GM04504 (cell line): ENCODE measurements at places on chromosomes 5 and 9.

DNA sequence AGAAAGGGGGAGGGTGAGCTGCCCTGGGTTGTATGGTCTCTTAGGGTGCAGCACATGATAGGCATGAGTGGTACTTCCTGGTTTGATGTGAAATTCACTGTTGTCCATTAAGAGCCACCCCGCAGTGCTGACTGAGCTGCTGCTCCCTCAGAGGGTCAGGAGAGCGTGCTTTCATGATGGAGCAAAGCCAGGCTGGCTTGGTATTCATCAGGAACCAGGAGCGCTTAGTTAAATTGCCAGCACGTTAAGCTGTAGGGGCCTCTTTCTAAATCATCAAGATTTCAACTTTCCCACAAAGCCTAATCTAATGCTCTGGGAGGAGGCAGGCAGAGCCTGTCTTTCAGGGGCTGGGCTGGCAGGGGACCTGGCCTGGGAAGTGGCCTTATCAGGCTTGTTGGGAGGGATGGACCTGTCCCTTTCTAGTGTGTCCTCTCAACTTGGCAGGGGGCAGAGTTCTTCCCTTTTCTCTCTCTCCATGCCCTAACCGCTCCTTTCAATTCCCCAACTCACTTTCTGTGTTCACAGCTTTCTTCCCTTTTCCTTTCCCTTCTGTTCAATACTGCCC lies 7.9 kb downstream of the CYSTM1 start:
- DNase-seq = peak; percentile 57

DNA sequence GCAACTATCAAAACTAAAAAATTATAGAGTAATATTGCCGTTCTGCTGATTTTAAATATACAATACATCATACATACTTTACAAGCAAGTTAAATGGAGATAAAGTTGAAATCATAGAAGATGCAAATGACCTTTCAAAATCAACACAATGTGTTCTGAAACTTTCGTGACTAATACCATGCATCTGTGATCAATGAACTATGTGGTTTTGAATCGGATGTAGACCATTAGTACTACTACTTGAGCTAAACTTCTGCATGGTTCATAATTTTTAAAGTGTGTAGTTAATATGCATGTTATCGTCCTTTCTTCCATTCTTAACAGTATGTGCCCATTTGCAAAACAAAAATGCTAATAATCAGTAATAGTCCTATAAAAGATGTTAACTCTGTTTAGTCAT lies 11.3 kb upstream of the PHF2 start:
- no peak for DNase-seq

DNA sequence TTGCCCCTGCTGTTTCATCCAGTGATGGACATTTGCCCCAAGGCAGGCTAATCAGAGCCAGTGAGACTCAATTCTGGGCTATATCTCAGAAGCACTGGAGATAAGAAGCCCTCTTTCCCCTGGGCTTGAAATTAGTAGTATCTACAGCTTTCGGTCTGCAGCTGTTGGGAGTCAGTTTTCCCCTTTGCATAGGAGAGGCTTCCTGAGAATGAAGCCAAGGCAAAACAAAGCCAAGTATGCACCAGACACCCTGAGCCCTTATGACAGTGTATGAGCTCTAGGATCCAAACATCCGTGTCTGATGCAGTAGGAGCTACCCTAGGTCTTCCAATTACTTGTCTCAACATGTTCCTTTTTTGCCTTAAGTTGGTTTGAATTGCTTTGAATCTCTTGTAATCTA lies 79.2 kb upstream of the PANK3 start:
- DNase-seq = no peak

DNA sequence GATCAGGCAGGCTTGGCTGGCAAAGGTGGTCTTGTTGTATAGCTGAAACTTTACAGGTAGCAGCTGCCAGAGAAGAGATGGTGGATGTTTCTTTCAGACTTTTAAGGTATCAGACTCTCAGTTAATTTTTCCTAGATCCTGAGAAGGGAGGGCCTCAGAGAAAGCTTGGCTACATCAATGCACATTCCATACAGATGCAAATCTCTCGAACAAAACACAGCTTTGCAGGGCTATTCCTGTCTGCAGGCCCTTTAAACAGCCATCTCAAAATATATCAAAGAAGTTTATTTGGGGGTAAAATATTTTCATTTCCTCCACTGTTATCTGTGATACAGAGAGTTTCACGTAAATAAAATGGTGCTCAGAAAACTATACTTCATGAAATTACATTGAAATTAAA lies 1584.4 kb downstream of the EFNA5 start:
- DNase-seq = no peak

GRCh38 chr9:92467041-92467440 lies 15.3 kb downstream of the ASPN start:
- DNase-seq = no peak

- DNase-seq = no peak
These were observed 239.3 kb upstream of the GRIN3A start for GRCh38 chr9:101977614-101978210.

- no peak for DNase-seq
These were observed 150.1 kb downstream of the BNC2 start for GRCh38 chr9:16720386-16720785.

- DNase-seq = no peak
These were observed 45.5 kb downstream of the ELL2 start for GRCh38 chr5:95915999-95916686.

DNA sequence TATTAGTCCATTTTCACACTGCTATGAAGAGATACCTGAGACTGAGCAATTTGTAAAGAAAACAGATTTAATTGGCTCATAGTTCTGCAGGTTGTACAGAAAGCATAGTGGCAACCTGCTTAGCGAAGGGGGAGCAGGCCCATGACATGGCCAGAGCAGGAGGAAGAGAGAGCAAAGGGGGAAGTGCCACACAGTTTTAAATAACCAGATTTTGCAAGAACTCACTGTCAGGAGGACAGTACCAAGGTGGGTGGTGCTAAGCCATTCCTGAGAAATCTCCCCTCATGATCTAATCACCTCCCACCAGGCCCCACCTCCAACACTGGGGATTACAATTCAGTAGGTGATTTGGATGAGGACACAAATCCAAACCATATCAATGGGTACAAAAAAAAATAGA lies 16.8 kb upstream of the PCSK5 start:
- no peak for DNase-seq

- no peak for DNase-seq
These were observed 6.2 kb downstream of the PPP1R26 start for GRCh38 chr9:135485832-135486231.

DNA sequence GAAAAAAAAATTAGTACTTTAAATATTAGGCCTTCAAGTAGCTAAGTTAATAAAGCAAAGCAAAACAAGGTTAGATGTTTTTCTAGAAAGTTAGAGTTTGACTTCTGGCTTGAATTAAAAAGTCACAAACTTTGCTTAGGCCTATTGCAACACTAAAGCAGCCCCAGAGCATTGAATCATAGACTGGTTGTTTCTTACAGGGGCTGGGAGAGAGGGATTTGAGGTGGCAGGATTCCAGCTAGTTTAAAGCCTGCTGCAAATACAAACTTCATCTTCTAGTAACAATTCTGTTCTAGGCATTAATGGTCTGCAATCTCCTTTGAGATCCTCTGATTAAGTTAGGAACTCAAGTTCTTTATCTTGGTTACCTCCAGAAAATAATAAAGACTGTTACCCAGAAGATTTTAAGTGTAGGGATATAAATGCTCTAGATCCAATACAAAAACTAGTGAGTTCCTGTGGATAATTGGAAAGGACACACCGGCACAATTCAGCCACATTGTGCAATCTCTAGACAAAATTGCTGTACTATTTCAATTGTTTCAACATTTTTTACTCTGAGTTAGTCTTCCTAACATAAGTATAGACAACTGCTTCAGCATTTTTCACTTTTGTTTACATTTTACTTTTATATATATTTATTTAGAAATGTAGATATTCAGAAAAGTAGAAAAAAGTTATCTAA lies 12.6 kb downstream of the OR13C5 start:
- peak; percentile 26 for DNase-seq

DNA sequence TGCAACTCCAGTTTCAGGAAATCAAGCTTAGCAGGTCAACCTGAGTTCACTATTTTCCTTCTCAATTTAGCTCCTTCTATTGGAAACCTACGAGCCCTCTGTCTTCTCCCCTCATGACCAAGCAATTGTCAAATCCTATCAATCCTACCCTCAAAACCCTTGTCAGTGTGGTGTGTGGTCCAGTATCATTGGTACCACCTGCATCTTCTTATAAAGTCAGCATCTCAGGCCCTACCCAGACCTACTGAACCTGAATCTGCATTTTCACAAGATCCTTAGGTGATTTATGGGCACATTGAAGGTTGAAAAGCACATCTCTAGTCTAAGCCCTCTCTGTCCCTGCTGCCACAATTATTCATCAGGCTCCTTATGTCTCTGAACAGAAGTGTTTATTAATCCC lies 77.6 kb upstream of the NR4A3 start:
- no peak for DNase-seq

- no peak for DNase-seq
These were observed 982.2 kb downstream of the TLE1 start for GRCh38 chr9:80707120-80707519.

- no peak for DNase-seq
These were observed 5.2 kb downstream of the SURF4 start for GRCh38 chr9:133370685-133371084.

DNA sequence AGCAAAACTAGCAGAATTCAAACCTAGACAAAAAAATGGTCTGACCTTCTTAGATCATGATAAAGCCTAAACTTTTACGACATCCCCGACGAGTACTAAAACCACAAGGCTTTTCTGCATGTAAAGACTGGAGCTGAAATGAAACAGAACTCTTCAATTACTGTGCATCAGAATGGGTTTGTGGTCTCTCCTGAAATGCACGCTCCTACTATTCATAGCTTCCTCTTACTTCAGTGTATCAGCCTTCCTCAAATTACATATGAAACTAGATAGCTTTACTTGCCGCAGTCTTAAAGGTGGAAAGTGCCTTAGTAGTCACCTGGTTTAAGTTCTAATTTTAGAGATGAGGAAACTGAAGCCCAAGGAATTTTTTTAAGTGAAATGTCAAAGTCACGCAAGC lies 24.6 kb upstream of the MED10 start:
- no peak for DNase-seq
